AG04449 (cell line): ENCODE measurements at places on chromosomes 7 and 10.

DNA sequence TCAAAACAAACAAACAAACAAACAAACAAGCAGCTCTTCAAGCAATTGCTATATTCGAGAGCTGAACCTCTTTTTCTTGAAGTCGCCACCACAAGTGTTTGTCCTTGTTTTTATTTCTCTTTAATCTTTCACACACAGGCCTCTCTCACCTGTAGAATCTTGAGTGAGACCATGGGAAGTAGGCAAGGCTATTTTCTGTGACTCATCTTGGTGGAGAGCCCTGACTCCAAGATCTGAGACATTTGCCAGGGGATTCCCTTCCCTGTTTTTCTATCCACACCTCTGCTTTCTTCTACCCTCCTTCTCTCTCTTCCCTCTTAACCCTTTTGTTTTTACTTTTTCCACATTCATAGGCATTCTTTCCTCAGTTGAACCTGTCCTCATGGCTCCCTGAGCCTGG is 8.0 kb upstream of the TAS2R60 start:
- no peak for DNase-seq

DNA sequence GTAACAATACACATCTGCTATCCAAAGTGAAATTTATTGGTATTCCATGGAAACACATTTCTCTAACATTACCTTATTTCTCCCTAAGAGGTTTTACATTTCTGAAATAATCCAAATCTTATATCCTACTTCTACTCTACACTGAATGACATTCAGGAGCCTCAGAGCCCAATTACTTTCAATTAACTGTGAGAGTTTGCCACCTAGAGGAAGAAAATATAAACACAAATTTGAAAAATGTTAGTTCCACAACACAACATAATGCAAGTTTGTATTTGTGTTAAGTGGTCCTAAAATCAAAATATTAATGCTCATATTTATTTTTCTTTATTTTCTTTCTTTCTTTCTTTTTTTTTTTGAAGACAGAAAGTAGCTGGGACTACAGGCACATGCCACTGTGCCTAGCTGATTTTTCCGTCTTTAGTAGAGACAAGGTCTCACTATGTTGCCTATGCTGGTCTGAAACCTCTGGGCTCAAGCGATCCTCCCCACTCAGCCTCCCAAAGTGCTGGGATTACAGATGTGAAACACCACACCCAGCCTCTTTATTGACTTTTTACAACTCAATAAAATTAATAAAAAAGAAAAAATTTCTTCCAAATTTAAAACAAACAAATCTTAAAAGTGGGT is 46.0 kb downstream of the ATAD1 start:
- no peak for DNase-seq

DNA sequence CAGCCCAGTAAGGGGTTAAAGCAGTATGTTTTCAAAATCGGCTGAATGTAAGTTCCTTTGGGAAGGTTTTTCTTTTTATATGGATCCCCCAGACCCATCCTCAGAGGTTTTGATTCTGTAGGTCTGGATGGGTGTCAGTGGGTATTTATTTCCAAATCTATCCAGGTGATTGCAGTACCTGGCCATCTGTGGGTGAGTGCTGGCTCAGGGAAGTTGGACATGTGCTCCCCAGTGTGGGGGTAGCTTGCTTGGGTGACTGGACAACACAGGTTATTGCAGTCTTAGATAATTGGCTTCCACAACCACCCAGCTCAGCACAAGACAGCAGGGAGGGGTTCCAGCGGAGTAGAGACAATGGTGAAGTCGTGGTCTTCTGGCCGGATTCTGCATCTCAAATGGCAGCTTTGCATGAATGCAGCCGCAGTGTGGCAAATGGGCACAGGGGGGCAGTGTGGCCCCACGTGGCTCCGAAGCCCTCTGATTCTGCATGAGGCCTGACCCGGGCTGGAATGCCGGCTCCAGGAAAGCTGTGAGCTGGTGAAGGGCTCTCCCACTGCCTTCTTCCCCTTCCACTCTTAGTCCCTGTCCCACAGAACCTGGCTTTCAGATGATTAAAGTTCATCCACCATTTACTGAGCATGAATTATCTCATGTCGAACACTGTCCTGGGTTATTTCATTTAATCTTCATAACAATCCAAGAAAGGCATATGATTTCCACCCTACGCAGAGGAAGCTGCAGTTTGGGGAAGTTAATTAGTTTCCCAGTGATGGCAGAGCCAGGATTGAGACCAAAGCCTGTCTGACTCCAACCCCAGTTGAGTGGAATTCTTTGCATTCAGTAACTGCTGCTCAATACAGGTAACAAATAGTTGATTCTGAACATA is 64.5 kb upstream of the SYPL1 start:
- no peak for DNase-seq

GRCh38 chr10:47031901-47032465 is 120.8 kb downstream of the PTPN20 start:
- no peak for DNase-seq

DNA sequence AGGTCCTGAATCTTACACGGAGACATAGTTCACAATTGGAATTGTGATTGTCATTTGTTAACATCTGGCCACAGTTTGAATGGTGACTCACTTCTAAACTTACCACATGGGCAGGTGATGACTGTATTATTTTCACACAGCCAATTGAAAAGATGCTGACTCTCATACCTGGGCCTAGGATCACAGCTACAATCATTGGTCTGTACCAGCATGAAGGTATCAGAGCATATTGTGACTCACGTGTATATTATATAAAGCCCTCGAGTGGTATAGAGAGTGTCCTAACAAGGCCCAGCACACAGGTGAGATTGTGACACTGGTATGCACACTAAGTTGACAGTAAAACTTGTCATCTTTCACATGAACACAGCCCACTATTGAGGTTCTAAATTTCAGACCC is 9.4 kb upstream of the ZNF107 start:
- DNase-seq = no peak

- no peak for DNase-seq
Observed at GRCh38 chr10:5971886-5972285, 5.5 kb downstream of the IL15RA start.

DNA sequence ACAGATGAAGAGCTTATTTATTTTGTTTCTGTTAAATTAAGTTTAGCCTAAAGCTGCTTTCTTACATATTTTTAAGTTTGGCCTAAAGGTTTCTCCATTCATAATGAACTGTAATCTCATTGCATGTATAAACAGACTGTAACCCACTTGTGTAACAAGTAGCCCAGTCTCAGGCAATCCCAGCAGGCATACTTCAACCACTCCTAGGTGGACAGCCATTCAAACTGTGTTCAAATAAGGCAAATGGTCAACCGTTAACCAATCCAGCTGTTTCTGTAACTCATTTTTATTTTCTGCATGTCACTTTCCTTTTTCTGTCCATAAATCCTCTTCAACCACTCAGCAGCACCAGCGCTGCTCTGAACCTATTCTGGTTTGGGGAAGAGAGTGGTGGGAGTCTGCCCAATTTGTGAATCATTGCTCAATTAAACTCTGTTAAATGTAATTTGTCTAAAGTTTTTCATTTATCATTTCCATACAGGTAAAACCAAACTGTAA is 35.9 kb downstream of the PHYHIPL start:
- DNase-seq = no peak

DNA sequence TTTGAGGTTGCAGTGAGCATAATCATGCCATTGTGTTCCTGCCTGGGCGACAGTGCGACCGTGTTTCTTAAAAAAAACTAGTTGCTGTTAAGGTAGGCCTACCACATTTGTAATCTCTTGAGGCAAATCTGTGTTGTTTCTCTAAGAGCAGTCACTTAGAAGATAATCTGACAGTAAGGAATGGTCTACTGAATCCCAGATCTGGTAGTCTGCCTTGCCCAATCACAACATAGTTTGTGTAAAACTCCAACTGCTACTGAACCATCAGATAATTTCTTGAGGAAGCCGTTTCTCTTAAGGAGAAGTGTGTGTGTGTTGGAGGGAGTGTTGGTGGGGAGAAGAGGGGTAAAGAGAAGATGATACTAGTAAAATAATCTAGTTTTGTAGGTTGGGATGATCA is 5.0 kb downstream of the NRF1 start:
- DNase-seq = no peak

DNA sequence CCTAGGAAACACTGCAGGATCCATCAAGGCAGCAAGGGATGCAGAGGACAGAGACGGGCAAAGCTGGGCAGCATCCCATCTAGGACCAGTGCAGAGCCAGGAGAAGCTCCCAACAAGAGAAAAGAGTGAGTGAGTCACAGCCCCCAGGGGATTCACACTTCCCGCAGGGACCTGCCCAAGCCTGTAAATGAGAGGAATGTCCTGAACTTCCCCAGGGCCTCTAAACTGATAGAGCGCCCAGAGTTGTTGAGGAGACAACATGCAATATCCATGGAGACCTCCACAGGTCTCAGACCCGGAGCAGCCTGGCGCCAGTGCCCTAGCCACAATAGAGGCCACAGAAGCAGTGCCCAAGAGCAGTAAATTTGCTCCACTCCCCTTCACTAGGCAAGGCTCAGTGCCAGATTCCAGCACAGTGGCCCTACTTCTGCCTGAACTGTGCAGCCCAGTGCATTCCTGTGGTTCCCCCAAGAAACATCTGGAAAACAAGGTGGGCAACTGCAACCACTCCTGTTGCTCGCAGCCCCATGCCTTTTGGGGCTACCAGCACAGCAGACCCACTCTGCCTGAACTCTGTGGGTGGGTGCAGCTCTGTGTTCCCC is 567.5 kb downstream of the POM121L12 start:
- DNase-seq = no peak

- DNase-seq = no peak
Observed at GRCh38 chr7:151389768-151390597, 19.9 kb downstream of the WDR86 start.

GRCh38 chr10:15824498-15824897 is 35.8 kb downstream of the MINDY3 start:
- DNase-seq = no peak

GRCh38 chr7:127473409-127473808 is 80.9 kb upstream of the ZNF800 start:
- no peak for DNase-seq

- no peak for DNase-seq
Observed at GRCh38 chr10:46215426-46215825, 71.4 kb upstream of the ANTXRL start.

DNA sequence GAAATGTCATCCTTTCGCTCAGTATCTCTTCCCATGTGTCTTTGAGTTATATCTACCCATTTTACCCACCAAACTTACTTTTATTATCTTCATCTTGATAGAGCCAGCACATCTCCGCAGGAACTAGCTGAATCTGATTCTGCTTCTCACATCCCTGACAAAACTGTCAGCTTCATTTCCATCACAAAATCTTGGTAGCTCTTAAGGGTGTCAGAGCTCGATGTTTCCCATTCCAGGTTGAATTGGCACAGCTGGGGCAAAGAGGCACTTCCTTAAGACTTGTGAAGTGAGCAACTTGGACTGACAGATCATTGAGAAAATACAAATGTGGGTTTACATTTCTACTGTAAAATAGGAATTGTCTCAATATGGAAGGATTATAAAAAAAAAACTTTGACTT is 434.5 kb downstream of the SUGCT start:
- no peak for DNase-seq

DNA sequence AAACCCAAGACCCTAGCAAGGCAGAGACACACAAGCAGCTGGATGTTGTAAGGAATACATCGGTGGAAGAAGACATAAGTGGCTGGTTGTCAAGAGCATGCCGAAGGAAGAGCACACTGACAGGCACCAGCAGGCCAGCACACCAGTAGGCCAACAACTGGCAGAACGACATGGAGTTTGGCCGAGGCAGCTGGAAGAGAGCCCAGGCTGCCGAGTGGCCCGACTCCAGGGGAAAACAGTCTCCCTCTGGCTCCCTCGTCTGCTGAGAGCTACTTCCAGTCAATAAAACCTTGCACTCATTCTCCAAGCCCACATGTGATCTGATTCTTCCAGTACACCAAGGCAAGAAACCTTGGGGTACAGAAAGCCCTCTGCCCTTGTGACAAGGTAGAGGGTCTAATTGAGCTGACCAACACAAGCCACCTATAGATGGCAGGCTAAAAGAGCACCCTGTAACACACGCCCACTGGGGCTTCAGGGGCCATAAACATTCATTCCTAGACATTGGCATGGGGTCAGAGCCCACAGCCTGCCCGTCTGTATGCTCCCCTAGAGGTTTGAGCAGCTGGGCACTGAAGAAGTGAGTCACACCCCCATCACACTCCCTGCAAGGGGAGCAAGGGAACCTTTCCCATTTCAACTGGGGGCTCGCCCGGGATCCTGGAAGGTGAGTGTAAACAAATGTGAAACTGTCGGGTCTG is 14.7 kb upstream of the TNS3 start:
- DNase-seq = no peak

- no peak for DNase-seq
Observed at GRCh38 chr10:90167174-90168064, 466.0 kb downstream of the KIF20B start.

- no peak for DNase-seq
Observed at GRCh38 chr10:3136763-3137611, 35.6 kb downstream of the PITRM1 start.

GRCh38 chr7:78712111-78712510 is 741.4 kb downstream of the MAGI2 start:
- no peak for DNase-seq

DNA sequence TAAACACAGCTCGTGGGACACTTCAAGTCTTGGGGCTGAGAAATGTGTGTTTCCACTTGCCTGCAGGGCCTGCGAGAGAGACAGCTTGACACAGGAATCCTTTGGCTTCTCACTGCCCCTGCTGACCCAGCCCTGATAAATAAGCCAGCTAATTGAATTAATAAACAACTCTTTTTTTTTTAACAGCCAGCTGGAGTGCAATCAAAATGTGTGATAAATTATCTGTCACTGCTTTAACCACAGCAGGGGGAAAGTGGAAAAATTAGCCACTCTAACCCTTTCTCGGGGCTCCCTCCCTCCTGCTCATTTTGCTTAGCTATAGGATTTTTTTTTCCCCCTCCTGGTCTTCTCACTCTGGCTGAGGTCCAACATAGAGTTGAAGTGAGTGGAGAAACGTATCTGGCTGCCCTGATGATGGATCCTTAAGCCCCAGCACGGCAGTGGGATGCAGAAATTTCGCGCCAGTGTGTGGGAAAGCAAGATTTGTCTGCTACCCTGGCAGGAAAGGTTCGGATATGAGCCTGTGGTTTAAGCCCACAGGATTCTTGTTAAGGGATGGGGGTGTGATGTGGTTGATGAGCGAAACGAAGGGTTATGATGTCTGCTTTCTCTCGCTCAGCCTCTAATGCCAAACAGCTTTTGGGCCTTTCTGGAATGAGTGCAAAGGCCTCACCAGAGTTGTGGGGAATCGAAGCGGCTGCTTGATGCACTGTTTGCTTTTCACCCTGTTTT is 173.8 kb downstream of the TRIL start:
- peak; percentile 29 for DNase-seq

- no peak for DNase-seq
Observed at GRCh38 chr7:105304040-105304895, 84.5 kb downstream of the SRPK2 start.

- peak; percentile 85 for DNase-seq
Observed at GRCh38 chr7:84237533-84238173, 43.1 kb upstream of the SEMA3A start.

GRCh38 chr10:13371897-13372470 is 23.9 kb upstream of the SEPHS1 start:
- peak; percentile 33 for DNase-seq

DNA sequence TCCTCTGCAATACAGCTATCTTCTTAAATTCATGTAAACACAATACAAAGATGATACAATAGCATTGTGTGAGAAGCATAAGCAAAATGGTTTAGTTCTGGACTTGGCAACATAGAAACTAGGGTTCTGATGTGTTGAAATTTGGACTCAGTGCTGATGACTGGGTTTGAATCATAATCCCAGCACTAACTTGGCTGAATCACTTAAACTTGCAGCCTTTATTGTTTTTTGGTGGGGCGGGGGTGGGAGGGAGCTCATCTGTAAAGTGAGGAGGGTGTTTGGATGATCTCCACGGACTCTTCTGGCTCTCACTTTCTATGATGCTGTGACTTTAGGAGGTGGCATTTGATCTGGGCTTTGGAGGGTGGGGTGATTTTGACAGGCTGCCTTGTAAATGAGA is 158.2 kb downstream of the WNT2 start:
- DNase-seq = no peak
